Activated T-helper 2 cell treated with anti-CD3 and anti-CD28 coated beads, Interferon-gamma antibody, Interleukin-2, Interleukin-4, amounts not matched to agents 10 μg/mL and 5 μg/mL and 100 μg/mL, durations not matched to agents 14 hours and 24 hours and 36 hours (primary cell): ENCODE measurements at places on chromosomes 12 and 14. TPM values are rescaled to one million over a fixed set of nuclear protein-coding genes. Genes with fewer than 3 reads are reported as not detected.

DNA sequence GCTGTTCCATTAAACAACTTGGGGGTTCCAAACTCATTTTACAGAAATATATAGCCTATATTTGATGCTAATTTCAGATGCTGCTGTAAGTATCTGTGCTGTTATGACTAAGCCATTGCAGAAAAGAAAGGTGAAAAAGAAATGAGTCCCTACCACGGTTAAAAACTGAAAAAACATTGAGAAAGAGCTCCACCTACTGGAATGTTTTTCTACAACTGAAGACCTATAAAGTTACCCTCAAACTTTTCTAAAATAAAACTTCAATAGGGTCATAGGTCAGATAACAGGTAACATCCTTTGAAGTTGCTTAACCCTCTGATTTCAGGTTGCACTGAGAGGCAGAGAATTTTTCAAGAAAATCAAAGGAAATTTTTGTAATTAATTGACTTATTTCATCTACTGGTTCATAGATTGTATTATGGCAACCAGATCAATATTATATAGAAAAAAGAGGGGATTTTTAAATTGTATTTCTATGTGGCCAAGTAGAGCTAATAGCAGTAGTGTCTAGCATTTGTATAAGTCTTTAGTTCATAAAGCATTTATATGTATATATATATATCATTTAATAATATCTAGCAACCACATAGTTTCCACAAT is 279.9 kb downstream of the RPS29 start:
- H3K36me3 ChIP-seq, result no peaks in the 10 kb centered on the region
- no peak for DNase-seq
- H3K4me3 ChIP-seq, result no peak overlapping the region

DNA sequence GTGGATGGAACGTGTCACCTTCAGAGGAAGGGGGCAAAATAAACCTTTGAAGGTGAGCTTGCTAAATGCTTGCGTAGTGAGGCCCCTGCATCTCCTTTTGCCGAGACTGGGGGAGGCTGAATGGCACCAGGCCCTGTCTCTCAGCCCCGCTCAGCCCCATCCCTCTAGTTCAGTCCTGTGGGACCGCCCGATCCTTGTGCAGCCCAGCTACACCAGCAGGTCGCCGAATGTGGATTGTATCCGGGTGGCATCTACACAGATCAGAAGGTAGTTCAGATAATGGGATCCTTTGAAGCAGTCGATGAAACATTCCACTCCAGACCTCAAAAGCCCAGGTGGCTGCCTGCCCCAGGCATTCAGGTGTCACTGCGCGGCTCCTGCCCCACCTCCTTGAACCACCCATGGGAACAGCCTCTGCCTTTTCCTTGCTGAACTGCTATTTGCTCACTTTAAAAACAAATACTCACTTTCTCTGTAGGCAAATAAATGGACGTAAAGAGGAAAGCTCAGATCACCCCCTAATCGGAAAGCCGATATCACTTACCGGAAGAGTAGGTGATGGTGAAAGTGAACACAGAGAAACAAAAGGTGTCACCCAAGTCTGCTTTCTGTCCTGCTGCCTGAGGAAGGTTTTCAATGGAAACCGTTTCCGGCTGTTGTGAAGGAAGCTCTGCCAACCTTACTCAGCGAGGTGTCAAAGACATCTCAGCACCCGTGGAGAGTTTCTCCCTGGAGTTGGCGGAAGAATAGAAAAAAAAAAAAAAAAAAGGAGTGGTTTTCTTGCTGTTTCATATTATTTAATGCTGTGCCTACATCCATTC is 100.3 kb upstream of the NCOR2 start:
- H3K4me3 ChIP-seq, result no peak overlapping the region
- peaks cover 2% of the 10 kb centered on the region for H3K27me3 ChIP-seq
- no peak for DNase-seq
- no peaks in the 10 kb centered on the region for H3K4me1 ChIP-seq

GRCh38 chr12:118327391-118327790 is 45.3 kb downstream of the TAOK3 start:
- no peak overlapping the region for H3K27ac ChIP-seq
- peaks cover 22% of the 10 kb centered on the region for H3K36me3 ChIP-seq
- H3K4me1 ChIP-seq, result peaks cover 19% of the 10 kb centered on the region

The KRT7 gene
- total RNA-seq, result 4.2 and 4.7 TPM in 2 replicates

DNA sequence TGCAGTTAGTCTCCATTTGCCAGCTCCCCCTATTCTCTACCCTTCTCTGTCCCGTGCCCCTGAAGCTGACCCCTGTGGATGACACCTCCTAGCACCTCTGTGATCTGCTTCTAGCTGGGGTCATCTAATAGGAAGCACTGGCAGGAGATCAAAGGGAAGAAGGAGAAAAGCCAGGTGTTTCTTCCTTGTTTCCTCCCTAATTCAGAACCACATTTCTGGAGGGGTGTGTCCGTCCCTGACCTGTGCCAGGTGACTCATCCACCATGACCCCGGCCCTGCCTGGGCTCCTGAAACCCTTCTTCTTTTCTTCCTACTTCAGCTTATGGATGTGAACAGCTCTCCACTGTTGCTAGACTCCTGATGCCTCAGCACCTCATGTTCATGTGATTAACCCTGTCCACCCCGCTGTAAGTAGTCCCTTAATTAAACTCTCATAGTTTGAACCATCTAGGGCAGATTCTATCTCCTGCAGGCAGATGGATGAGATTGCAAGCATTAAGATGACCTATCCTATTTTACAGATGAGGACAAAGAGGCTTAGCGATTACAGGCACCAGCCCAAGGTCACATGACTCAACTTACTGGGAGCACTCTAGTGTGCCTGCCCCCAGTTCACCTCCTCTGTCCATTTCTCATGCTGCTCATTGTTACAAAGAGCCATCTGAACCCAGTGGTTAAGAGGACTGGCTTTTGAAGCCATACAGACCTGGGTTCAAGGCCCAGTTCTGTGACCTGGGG is 770.5 kb downstream of the MED13L start:
- DNase-seq, result no peak
- no peak overlapping the region for H3K4me3 ChIP-seq
- no peaks in the 10 kb centered on the region for H3K4me1 ChIP-seq
- no peaks in the 10 kb centered on the region for H3K36me3 ChIP-seq
- H3K27me3 ChIP-seq, result no peaks in the 10 kb centered on the region
- no peak overlapping the region for H3K27ac ChIP-seq

- H3K36me3 ChIP-seq, result no peaks in the 10 kb centered on the region
- no peak for DNase-seq
- no peak overlapping the region for H3K4me3 ChIP-seq
- H3K27ac ChIP-seq, result no peak overlapping the region
- peaks cover 13% of the 10 kb centered on the region for H3K4me1 ChIP-seq
These were observed 223.3 kb downstream of the BCAT1 start for GRCh38 chr12:24725616-24726015.
